Left ventricle myocardium inferior (tissue), 1 donor: ENCODE measurements at places on chromosomes 1 and 21. TPM values are rescaled to one million over a fixed set of nuclear protein-coding genes. Genes with fewer than 3 reads are reported as not detected.

DNA sequence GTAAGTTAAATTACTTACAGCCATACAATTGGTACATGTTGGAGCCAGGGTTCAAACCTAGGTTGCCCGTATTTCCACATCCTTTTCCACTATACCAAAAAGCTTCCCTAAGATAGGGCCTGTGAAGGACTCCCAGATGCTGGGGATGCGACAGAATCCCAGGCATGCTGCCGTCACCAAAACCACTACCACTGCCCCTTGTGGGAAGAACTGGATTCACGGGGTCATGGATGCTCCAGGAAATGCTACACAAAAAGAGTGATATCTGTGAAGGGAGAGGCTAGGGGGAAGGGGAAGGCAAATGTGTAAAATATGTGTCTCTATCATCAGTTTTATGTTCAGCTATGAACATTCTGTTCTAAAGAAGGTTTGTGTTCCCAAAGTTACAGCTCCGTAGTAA is 133.9 kb upstream of the IVNS1ABP start:
- no peak for DNase-seq

Gene PTGFRN
- total RNA-seq = 111 TPM

Gene SPRR2A
- not detected for total RNA-seq

DNA sequence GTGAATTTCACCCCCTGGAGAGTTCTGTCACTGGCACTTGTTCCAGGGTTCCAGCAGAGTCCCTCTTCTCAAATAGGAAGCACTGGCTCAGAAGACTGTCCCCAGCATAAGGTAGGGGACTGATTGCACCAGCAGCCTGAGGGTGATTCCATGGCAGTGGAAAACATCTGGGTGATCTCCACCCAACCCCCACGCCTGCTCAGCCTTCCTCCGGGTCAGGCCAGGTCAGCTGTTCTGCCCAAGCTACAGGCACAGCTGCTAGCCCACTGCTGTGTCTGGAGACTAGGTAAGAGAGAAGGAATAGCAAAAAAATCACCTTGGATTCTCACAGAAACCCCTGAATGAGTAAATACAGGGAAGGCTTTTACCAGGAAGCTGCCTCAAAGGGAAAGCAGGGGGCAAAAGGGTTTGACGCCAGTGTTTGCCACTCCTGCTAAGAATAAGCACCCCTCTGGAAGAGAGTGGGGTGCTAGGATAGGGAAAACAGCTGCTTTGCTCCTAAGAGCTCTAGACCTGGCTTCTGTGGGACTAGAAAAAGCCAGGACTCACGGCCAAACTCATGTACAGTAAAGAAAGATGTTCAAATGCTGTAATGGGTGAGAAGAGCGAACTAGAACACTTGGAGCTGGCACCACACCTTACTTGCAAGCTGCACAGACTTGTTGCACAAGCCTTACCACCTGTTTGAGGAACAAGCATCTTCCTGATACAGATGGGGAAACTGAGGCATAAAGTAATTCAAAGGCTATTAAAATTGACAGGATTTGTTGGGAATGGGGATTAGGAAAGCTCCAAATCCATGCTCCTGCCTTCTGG is 1.0 kb upstream of the DENND2D start:
- DNase-seq = no peak

GRCh38 chr1:228846952-228847351 is 111.7 kb downstream of the RHOU start:
- DNase-seq = no peak

Gene CACNA1S
- not detected for total RNA-seq

Gene MRPL9
- total RNA-seq = 41.8 TPM

DNA sequence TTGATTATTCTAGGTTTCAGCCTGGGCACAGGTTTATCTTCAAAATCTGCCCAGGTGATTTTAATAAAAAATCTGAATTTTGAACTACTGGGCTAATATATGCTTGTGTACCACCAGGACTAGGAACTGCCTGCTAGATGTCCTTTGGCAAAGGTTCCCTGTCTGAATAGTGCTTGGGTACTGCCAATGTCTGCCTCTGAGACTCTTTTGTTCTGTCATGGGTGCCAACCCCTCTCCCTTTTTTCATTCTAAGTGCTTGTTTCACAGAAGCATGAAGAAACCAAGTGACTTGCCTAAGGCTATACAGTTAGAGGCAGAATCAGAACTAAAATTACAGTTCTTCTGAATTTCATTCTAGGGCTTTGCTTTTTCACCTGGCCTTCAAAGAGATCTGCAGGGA is 106.3 kb upstream of the CACHD1 start:
- DNase-seq = no peak

DNA sequence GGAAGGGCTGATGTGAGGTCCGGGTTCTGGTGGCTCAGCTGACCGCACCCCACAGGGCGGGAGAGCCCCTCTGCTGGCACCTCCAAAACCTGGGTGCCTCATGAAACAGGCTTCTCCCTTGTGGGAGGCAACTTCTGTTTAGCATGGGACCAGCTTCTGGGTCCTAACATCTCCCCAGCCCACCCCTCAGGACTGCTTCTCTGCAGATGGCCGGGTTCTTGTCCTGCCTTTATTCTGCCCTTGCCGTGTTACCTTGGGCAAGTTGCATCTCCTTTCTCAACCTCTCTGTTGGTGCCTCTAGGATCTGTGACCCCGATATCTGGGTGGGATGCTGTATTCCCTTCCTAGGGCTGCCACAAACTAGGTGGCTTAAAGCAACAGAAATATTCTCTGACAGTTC is 15.0 kb upstream of the TTC22 start:
- no peak for DNase-seq

DNA sequence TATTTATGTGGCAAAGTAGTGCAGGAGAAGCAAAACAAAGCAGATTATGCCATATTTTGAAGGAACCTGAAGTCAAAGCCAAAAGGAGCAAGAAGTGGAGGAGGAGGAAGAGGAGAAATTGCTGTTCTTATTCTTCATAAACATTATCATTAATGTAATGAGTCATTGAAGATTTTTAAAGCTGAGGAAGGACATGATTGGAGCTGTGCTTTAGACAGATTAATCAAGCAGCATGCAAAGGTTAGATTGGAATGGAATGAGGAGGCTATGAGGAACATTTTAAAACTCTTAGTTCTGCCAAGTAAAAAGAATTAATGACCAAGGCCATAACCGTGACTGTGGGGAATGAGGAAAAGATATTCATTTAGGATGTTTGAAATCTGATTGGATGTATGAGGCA is 33.0 kb upstream of the HSD17B7 start:
- no peak for DNase-seq

DNA sequence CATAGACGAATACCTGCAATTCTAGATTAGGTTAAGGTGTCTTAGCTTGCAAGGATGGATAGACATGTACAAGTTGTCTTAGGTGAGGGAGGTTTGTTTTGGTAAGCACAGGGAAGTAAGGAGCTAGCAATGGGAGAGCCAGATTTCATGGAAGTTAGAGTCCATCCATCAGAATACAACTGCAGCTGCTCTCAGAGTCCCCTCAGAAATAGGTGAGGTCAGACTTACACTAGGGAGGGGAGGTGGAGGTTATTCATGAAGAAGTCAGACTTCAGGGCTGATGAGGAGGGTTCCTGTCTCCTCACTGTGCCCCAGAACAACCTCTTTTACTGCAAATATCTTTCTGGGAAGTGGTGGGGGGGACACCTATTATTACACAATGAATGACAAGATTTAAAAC is 85.3 kb downstream of the KCTD3 start:
- DNase-seq = no peak

Gene NUDT17
- 2.2 TPM for total RNA-seq

GRCh38 chr1:4595341-4596225 is 58.8 kb upstream of the AJAP1 start:
- no peak for DNase-seq

- no peak for DNase-seq
Measured at GRCh38 chr21:17159697-17160096, 353.1 kb upstream of the CXADR start.

DNA sequence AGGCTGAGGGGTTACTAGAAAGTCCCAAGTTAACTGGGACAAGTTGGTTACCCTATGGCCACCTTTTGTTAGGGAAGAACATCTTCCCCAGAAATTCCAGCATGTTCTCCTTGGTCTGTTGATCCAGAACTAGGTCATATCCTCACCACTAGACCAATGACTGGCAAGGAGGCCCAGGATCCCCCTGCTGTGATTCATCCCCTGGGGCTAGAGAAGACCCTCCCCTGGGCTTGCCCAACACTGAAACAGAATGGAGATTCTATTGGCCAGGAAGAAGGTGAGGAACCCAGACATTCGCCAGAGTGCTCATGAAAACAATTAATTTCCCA is 90.1 kb upstream of the SIM2 start:
- no peak for DNase-seq

DNA sequence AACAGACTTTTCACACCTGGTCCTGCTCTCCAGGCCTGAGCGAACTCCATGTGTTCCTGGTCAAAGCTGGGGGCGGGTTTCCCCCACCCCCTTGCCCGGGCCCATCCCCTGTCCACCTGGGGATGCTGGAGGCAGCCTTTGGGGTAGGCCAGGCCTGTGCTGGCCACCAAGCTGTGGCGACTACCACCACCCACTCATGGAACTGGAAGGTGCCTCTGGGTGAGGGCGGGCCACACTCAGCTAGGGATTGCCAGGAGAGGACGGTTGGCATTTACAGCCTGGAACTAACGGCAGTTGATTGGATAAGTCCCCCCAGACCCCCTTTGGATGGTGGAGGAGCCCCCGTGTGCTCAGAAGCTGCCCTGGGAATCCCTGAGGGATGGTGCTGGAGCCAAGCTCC is 7.9 kb downstream of the S100B start:
- no peak for DNase-seq

DNA sequence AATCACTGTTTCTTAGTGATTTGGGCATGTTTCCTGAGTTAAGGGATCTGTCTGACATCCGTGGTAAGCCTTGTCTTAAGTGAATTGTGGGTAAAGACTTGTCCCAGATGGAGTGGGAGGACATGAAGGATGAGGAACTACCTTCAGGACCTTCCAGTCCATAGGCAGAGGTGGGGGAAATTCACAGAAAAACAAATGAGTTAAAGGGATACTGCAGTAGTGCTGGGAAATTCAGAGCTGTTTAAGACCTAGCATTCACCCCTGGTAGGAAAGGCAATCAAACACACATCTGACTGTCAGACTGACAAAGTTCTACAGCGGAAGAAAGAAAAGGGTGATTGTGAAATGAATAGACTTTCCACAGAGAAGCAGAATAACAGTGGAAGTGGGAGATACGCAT is 3.0 kb downstream of the GNAT2 start:
- DNase-seq = no peak

- no peak for DNase-seq
Measured at GRCh38 chr1:223248770-223249140, 105.7 kb upstream of the TLR5 start.

- DNase-seq = no peak
Measured at GRCh38 chr1:174916846-174917245, 82.9 kb upstream of the CACYBP start.

- DNase-seq = no peak
Measured at GRCh38 chr1:116579259-116579875, 8.5 kb upstream of the CD58 start.

GRCh38 chr1:3393987-3394920 is 60.2 kb upstream of the ARHGEF16 start:
- no peak for DNase-seq

GRCh38 chr1:119829625-119830024 is 18.4 kb upstream of the REG4 start:
- no peak for DNase-seq

Gene CLCA1
- 0.05 TPM for total RNA-seq

GRCh38 chr1:46204406-46204742 is 1.2 kb downstream of the LURAP1 start:
- DNase-seq = no peak

Gene GLMP
- 14.2 TPM for total RNA-seq

DNA sequence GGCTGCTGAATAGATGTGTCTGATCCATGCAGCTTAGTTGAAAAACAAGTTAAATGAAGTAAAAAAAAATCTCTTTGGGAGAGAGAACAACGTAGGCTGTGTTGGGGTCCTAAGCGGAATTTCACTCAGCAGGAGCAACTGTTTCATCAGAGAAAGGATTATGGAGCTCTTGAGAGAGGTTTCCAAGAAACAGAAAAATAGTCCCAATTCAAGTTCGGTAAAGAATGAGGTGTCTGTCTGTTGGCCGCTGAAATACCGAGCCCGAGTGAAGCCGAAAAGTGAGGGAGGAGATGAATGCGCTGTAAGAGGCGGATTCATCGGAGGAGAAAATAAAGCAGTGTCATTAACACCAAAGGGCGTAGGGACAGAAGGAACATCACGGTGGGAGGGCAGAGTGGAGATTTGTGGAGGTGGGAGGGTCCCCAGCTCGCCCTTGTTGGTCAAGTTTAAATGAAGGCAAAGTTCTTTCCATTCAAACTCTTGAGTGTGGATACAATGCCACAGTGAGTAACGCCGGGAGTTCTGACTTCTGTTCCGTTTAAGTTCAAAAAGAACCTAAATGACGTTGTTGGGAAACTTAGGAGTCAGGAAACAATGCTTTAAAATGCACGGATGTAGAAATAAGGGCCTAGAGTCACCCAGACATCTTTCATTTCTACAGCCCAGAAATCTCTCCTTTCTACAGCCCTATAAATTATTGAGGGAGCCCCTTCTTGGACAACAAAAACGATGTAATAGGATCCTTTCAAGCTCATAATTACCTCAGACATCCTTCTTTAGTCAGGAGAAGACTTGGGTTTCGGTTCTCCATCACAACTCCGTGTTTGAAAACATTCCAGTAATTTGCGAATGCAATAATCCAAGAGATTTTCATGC is 15.6 kb upstream of the SLC45A1 start:
- no peak for DNase-seq

Gene ZNF691
- 8.9 TPM for total RNA-seq

- DNase-seq = no peak
Measured at GRCh38 chr1:167532375-167532774, 14.0 kb upstream of the CD247 start.

DNA sequence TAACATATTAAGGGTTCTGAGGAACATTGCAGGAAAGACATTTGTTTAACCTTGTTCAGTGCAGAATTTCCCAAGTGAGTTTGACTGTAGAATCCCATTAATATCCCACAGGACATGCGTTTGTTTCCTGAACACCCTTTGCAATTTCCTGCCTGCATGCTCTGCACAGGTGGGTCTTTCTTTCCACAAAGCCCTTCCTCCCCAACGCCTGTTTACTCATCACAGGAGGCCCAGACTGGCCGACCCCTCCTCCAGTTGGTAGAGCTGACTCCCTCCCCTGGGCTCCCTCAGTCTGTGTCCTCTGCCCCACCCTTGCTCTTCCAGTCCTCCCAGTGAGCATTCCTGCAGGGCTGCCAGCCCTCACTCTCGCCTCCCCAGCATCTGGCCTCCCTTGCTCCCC is 47.5 kb upstream of the CTPS1 start:
- DNase-seq = no peak

GRCh38 chr1:109643385-109644230 is 12.3 kb upstream of the GSTM4 start:
- peak; percentile 83 for DNase-seq
